ENCODE measurements at places on chromosomes 4 and X. TPM values are rescaled to one million over a fixed set of nuclear protein-coding genes. Genes with fewer than 3 reads are reported as not detected.

Gene GPR143
- total RNA-seq: 2.4 TPM

Gene NUDT11
- 39.8 TPM for total RNA-seq

Gene SYN1
- 4.5 TPM for total RNA-seq

Gene ADH1C
- total RNA-seq: not detected

Gene CLGN
- 16.1 TPM for total RNA-seq

Gene SULT1E1
- not detected for total RNA-seq

Gene LDB2
- total RNA-seq: 9.6 TPM

Gene TRIM75
- total RNA-seq: not detected

Gene NSG1
- total RNA-seq: 23.7 TPM

Gene GYPA
- total RNA-seq: not detected

Gene FAM53A
- 3.6 TPM for total RNA-seq

DNA sequence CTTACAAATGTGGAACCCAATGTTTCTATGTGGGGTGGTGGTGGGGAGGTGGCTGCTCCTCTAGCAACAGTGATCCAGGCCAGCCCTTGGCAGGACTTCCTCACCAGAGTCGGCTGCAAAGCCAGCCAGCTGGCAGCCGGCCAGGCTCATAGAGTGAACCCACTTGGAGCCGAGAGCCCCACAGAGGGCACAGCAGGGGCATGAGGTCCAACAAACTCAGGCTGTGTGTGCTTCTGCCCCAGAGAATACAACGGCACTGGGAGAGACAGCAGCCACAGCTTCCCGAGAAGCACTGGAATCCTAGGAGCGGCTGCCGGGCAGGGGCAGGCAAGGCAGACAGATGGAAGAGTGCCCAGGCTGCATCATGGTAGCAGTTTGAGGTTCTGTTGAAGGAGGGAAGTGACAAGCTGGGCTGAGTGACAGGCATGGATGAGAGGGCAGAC lies 23.5 kb upstream of the SOWAHD start:
- H3K36me3 ChIP-seq: peaks cover 3% of the 10 kb centered on the region
- H3K4me1 ChIP-seq: no peaks in the 10 kb centered on the region
- H3K27ac ChIP-seq: no peak overlapping the region
- no peak for DNase-seq
- no peaks in the 10 kb centered on the region for H3K27me3 ChIP-seq

DNA sequence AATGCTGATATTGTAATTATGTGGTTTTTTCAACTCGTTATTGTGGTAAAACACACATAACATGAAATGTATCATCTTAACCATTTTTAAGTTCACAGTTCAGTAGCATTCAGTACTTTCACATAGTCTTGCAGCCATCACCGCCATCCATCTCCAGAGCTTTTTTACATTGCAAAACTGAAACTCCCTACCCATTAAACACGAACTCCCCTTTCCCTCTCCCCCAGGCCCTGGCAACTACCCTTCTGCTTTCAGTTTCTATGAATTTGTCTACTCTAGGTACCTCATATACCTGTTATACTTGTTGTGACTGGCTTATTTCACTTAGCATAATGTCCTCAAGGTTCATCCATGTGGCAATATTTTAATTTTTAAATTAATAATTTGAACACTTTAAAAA lies 380.6 kb downstream of the MAPK10 start:
- H3K4me3 ChIP-seq: no peak overlapping the region
- no peaks in the 10 kb centered on the region for H3K36me3 ChIP-seq
- no peak overlapping the region for H3K27ac ChIP-seq
- no peak for DNase-seq
- H3K27me3 ChIP-seq: no peaks in the 10 kb centered on the region
- H3K4me1 ChIP-seq: no peaks in the 10 kb centered on the region

- no peak for DNase-seq
- peaks cover 15% of the 10 kb centered on the region for H3K27me3 ChIP-seq
- no peak overlapping the region for H3K4me3 ChIP-seq
- H3K36me3 ChIP-seq: no peaks in the 10 kb centered on the region
- peaks cover 52% of the 10 kb centered on the region for H3K4me1 ChIP-seq
These were observed 15.3 kb downstream of the BLOC1S4 start for GRCh38 chr4:6731318-6731675.

DNA sequence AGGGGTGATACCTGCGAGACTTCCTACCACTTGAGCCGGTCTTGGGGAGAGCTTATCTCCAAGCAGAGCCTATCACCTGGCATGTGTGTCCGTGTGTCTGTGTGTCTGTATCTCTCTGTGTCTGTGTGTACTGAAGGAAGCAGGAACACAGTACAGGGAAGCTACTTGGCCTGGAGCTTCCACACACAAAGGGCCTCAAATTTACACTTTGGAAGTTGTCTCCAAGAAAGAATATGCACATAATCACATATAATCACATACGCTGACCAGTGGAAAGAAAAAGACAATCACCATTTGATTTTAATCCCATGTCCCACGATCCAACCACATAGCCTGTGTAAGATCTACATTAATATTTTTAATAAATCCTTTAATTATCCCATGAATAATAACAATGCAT lies 13.2 kb upstream of the NKX6-1 start:
- H3K27ac ChIP-seq: no peak overlapping the region
- no peak overlapping the region for H3K4me3 ChIP-seq
- no peak for DNase-seq
- no peaks in the 10 kb centered on the region for H3K36me3 ChIP-seq
- peaks cover 19% of the 10 kb centered on the region for H3K27me3 ChIP-seq
- no peaks in the 10 kb centered on the region for H3K4me1 ChIP-seq

- no peak overlapping the region for H3K27ac ChIP-seq
- H3K4me1 ChIP-seq: no peaks in the 10 kb centered on the region
These were observed 5.7 kb upstream of the MPC1L start for GRCh38 chrX:40617566-40617965.

- H3K27ac ChIP-seq: no peak overlapping the region
- H3K27me3 ChIP-seq: no peaks in the 10 kb centered on the region
- DNase-seq: no peak
- peaks cover 3% of the 10 kb centered on the region for H3K36me3 ChIP-seq
- no peak overlapping the region for H3K4me3 ChIP-seq
- no peaks in the 10 kb centered on the region for H3K4me1 ChIP-seq
These were observed 8.3 kb downstream of the GPR82 start for GRCh38 chrX:41732260-41732659.

- H3K4me1 ChIP-seq: no peaks in the 10 kb centered on the region
- H3K36me3 ChIP-seq: no peaks in the 10 kb centered on the region
- H3K4me3 ChIP-seq: no peak overlapping the region
- H3K27ac ChIP-seq: no peak overlapping the region
- DNase-seq: no peak
These were observed 20.1 kb upstream of the MAP7D3 start for GRCh38 chrX:136271300-136271699.

- no peak for DNase-seq
- H3K27ac ChIP-seq: no peak overlapping the region
- H3K36me3 ChIP-seq: no peaks in the 10 kb centered on the region
These were observed 28.9 kb upstream of the TLL1 start for GRCh38 chr4:165844161-165844560.

DNA sequence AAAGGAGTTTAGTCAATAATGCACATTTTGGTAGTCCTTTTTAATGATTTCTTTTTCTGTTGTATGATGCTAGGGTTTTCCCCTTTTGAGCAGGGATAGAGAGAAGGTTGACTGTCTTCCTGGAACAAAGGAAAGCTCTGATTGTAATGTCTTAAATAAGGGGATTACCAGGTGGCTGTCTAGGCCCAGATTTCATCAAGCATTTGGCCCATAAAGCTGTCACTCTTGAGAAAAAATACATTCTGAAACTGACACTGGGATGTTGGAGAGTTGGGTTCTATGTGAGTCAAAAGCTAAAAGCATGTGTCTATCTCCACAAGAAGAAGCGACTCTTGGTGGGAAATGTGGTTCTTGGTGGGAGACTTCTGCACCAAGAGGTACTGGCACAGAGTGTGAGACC lies 26.4 kb downstream of the KIAA1210 start:
- no peaks in the 10 kb centered on the region for H3K27me3 ChIP-seq
- no peak for DNase-seq
- no peaks in the 10 kb centered on the region for H3K36me3 ChIP-seq
- no peak overlapping the region for H3K4me3 ChIP-seq
- H3K4me1 ChIP-seq: no peaks in the 10 kb centered on the region

- H3K27ac ChIP-seq: peak overlapping the region; percentile 7
- no peaks in the 10 kb centered on the region for H3K27me3 ChIP-seq
- peak; percentile 73 for DNase-seq
- H3K36me3 ChIP-seq: peaks cover 2% of the 10 kb centered on the region
These were observed 219.6 kb downstream of the PTTG2 start for GRCh38 chr4:38179690-38180377.

- H3K36me3 ChIP-seq: no peaks in the 10 kb centered on the region
- peak overlapping the region; percentile 14 for H3K27ac ChIP-seq
- no peak for DNase-seq
- peaks cover 16% of the 10 kb centered on the region for H3K27me3 ChIP-seq
These were observed 59.8 kb upstream of the RPL34 start for GRCh38 chr4:108560616-108561015.

DNA sequence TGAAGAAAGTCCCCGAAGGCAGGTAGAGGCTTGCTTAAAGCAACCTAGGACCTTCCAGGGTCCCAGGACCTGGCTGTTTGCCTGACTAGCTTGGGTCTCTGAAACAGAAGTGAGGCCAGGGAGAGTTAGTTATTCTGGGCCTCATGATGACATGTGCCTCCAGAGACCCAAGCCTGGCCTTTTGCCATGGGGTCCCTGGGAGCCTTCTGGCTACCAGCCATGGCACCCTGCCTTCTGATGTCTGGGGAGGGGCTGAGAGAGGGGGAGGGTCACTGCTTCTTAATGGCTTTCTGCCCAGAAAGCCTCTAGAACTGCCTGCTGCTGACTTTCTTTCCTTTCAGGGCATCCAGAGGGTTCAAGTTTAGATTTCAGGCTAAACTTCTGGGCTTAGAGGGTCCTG lies 1.0 kb upstream of the STARD8 start:
- H3K4me1 ChIP-seq: peaks cover 12% of the 10 kb centered on the region
- no peak overlapping the region for H3K4me3 ChIP-seq
- no peak for DNase-seq
- H3K36me3 ChIP-seq: peaks cover 4% of the 10 kb centered on the region
- no peaks in the 10 kb centered on the region for H3K27me3 ChIP-seq

DNA sequence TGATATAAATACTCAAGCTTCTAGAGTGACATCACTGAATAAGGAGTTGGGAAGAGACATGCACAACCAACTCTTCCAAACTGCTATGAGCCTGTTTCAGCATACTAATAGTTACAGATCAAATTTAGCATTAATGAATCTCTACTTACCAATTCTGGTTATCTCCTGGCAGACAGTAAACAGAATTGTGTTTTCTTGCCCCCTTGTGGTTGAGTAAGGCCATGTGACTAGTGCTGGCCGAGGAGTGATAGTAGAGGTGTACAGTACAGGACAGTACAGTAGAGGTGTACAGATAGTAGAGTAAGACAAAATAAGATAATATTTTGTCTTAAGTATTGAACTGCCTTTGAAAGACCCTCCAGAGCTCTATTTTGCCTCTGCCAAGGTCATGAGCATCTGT lies 681.4 kb downstream of the GABRG1 start:
- no peaks in the 10 kb centered on the region for H3K4me1 ChIP-seq
- no peak for DNase-seq
- no peak overlapping the region for H3K27ac ChIP-seq
- no peak overlapping the region for H3K4me3 ChIP-seq

GRCh38 chrX:5176766-5177165 lies 1051.9 kb downstream of the NLGN4X start:
- DNase-seq: no peak
- H3K27me3 ChIP-seq: no peaks in the 10 kb centered on the region
- H3K4me3 ChIP-seq: no peak overlapping the region
- no peaks in the 10 kb centered on the region for H3K36me3 ChIP-seq
- H3K27ac ChIP-seq: no peak overlapping the region

- no peak for DNase-seq
- no peak overlapping the region for H3K4me3 ChIP-seq
- no peaks in the 10 kb centered on the region for H3K27me3 ChIP-seq
- H3K4me1 ChIP-seq: peaks cover 38% of the 10 kb centered on the region
- peaks cover 2% of the 10 kb centered on the region for H3K36me3 ChIP-seq
- H3K27ac ChIP-seq: peak overlapping the region; percentile 75
These were observed 9.7 kb downstream of the JADE1 start for GRCh38 chr4:128819082-128819742.

DNA sequence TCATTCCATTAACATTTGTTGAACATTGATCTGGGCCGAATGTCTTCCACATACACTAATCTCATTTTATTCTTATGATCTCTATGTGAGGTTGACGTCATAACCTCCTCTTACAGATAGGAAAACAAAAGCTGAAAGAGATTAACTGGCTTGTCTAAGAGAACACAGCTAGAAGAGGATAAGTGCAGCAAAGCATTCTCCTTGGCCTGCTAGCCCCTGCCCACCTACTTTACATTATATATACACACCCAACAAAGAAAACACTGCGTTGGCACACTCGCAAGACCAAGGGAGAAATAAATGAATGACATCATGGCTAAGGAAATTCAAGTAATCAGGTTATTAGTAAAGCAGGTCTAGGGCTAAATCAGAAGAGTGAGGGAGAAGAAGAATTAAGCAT lies 138.4 kb downstream of the PARM1 start:
- no peaks in the 10 kb centered on the region for H3K4me1 ChIP-seq

DNA sequence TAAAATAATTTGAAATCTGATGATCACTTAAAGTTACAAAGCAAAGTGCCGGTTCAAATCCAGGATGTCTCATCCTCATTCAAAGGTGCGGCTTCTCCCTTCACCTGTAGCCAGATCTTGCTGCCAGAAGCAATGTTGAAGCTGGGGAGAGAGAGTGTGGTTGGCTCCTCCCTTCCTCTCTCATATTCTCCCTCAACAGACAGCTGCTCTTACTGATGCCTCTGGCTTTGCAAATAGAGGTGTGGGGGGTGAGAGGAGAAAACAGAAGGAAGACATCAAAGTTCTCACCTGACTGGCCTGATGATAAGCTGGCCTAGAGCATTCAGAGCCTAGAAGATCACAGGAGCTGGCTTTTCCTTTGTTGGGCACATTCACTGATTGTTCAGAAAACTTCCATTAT lies 28.3 kb upstream of the BTC start:
- no peaks in the 10 kb centered on the region for H3K4me1 ChIP-seq
- H3K27me3 ChIP-seq: no peaks in the 10 kb centered on the region
- H3K4me3 ChIP-seq: no peak overlapping the region
- no peak for DNase-seq
- H3K36me3 ChIP-seq: no peaks in the 10 kb centered on the region

DNA sequence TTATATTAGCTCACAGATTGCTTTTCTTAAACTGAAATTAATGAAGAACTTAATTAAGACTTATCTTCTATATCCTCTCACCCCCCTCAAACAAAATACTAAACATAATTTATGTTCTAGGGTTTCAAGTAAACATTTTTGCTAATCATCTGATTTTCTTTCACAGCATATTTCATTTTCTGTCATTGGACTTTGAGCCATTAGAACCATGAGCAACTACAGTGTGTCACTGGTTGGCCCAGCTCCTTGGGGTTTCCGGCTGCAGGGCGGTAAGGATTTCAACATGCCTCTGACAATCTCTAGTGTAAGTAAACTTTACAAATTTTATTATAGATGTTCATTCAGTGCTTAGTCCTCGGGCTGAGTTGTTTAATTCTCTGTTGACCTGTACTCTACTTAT lies 3.3 kb downstream of the PDLIM5 start:
- DNase-seq: no peak
- peak overlapping the region; percentile 62 for H3K4me3 ChIP-seq
- H3K4me1 ChIP-seq: peaks cover 66% of the 10 kb centered on the region
- no peaks in the 10 kb centered on the region for H3K36me3 ChIP-seq
- H3K27me3 ChIP-seq: no peaks in the 10 kb centered on the region

- no peaks in the 10 kb centered on the region for H3K4me1 ChIP-seq
- H3K27me3 ChIP-seq: no peaks in the 10 kb centered on the region
- no peak for DNase-seq
- no peak overlapping the region for H3K27ac ChIP-seq
- peaks cover 15% of the 10 kb centered on the region for H3K36me3 ChIP-seq
These were observed 28.3 kb downstream of the SEC24D start for GRCh38 chr4:118807659-118808058.

GRCh38 chr4:128682942-128683666 lies 126.4 kb upstream of the JADE1 start:
- no peak overlapping the region for H3K4me3 ChIP-seq
- no peaks in the 10 kb centered on the region for H3K36me3 ChIP-seq
- H3K27ac ChIP-seq: peak overlapping the region; percentile 50
- no peak for DNase-seq
- H3K27me3 ChIP-seq: no peaks in the 10 kb centered on the region

Measured in neural crest cell (in vitro differentiated cells).